ENCODE measurements at places on chromosomes 5 and 9.

GRCh38 chr5:57577432-57578175 lies 95.0 kb upstream of the ACTBL2 start:
- DNase-seq = no peak

DNA sequence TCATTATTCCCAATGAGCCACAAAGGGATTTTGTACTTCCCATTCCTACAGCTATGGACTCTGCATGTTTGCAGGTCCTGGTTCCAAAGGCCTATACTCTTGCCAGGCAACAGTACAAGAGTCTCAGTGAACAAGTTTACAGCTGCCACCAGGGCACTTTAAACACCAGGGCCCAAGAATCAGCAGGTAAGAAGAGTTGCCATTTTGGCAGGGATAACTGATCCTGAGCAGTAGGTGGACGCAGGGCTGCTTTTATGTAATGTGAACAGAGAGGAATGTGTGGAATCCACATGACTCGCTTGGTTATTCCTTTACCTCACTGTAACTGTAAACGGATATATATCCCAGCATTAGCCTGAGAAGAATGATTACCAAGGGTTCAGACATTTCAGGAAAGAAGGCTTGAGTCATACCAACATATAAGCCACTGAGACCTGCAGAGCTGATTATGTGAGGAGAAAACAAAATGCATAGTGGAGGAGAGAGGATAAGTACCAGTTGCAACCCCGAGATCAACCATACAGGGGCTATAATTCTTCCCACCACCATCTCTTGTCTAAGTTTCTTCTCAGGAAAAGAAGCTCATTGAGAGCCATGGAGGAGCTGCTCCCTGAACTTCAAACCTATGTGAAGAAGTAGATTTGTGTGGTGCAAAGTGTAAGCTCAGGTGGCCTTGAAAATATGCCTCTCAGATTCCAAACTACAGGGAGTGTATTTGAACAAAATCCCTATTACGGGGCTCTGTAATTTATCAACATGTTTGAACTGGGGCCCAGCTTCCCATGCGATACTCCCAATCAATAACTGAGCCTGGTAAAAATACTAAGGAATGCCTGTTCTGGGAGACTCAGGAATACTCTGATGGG lies 24.6 kb downstream of the RAPGEF6 start:
- DNase-seq = no peak

DNA sequence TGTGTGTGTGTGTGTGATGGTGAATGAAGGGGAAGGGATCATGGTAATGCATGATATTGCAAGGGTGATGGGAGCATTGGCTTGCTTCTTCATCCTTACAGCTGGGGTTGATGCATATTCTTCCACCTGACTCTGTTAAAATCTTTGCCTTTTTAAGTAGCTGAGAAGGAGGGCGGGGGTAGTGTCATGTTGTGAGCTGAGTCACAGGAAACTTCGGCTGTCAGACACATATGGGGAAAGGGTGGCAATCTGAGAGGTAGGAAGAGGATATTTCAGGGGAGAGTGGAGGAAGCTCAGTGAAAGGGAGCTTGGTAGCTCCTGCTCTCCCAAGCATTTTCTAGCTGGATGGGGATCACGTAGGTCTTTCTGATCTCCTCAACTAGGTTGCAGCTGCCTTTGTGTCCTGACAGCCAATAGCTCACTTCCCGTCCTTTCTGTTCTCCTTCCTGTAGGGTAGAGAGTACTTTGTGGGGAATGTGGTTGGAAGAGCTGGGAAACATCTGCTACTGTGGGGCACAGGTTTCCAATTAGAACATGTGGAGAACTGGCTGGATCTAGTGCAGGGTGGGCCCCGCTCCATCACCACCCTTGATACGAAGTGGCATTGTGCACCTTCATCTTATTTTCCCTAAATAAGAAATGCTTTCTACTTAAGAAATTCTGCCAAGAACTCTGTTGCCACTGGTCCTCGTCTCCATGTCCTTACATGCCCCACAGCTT lies 18.1 kb upstream of the CLK4 start:
- no peak for DNase-seq

GRCh38 chr5:74499256-74500050 lies 141.1 kb downstream of the ENC1 start:
- DNase-seq = no peak

DNA sequence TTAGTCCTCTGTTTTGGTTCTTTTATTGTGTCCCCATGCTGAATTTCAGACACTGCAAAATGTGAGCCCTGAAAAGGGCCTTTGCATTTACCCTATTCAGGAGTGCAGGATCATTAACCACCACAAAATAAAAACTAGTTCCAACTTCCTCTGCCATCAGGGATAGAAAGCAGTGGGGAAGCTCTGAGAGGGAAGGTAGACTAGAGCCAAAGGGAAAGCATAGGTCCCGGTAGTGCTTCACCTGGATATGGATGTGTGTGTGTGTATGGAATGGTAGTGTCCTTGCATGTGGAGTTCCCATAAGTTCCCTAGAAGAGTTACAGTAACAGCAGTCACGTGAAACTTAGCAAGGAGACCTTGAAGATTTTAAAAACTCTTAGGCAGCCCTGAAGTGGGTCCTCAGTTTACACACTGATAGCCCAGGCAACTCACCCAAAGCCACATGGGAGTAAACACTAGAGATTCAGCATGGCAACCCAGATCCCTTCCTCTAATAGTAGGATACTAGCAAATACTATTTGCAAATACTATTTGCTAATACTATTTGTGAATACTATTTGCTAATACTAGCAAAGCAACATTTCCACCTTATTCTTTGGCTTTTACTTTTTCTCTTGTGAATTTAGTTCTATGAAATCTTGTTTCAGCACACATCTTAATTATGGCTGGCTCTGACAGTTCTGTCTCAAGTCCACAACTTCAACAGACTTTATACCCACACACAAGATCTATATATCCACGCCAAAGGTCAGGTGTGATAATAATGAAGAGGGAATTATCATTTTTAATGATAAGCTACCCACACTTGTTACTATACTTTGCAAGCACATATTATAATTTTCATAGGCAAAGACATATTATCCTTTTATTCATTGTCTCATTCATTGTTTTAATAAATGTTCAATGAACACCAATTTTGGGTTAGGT lies 70.4 kb upstream of the IFNE start:
- DNase-seq = no peak

GRCh38 chr5:63805151-63805550 lies 157.1 kb downstream of the HTR1A start:
- no peak for DNase-seq

- DNase-seq = no peak
Measured at GRCh38 chr5:95172659-95173058, 112.2 kb downstream of the MCTP1 start.

- no peak for DNase-seq
Measured at GRCh38 chr5:6875376-6875775, 162.1 kb downstream of the TENT4A start.

- DNase-seq = no peak
Measured at GRCh38 chr5:96852759-96853158, 23.5 kb upstream of the ERAP2 start.

GRCh38 chr9:69014013-69014412 lies at the start of gene PRKACG:
Gene PRKACG, minus strand, starts transcription at chr9:69014113. Its CDS starts 21 bp downstream, at chr9:69014092.
- no peak for DNase-seq

GRCh38 chr9:120284821-120285220 lies 295.1 kb downstream of the CDK5RAP2 start:
- no peak for DNase-seq

- DNase-seq = peak; percentile 64
Measured at GRCh38 chr5:157271740-157272271, 5.9 kb downstream of the CYFIP2 start.

GRCh38 chr9:76552181-76552580 lies 93.2 kb downstream of the GCNT1 start:
- DNase-seq = no peak

- no peak for DNase-seq
Measured at GRCh38 chr5:171295299-171295698, 13.7 kb upstream of the TLX3 start.

DNA sequence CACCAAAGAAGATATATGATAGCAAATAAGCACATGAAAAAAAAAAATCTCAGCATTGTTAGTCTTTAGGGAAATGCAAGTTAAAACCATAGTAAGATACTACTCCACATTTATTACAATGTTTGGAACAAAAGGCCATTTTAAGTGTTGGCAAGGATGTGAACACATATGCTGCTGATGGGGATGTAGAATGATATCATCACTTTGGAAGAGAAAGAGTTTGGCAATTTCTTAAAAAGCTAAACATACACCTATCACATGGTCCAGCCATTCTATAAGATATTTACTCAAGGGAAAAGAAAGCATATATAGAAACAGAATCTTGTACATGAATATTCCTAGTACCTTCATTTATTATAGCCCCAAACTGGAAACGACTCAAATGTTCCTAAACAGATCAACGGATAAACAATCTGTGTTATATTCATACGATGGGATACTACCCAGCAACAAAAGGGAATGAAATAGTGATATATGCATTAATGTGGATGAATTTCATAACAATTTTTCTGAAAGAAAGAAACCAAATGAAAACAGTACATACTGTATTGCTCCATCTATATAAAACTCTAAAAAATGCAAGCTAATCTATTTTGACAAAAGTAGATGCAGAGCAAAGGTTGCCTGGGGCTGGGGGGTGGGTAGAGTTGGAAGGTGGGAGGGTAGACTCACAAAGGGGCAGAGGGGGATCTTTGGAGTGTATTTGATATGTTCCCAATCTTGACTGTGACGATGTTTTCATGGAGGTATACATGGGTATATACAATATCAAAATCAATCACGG lies 45.7 kb upstream of the SMAD5 start:
- no peak for DNase-seq

- no peak for DNase-seq
Measured at GRCh38 chr9:13032585-13032984, 246.9 kb downstream of the MPDZ start.

- no peak for DNase-seq
Measured at GRCh38 chr9:92010705-92011536, 60.9 kb upstream of the ROR2 start.

DNA sequence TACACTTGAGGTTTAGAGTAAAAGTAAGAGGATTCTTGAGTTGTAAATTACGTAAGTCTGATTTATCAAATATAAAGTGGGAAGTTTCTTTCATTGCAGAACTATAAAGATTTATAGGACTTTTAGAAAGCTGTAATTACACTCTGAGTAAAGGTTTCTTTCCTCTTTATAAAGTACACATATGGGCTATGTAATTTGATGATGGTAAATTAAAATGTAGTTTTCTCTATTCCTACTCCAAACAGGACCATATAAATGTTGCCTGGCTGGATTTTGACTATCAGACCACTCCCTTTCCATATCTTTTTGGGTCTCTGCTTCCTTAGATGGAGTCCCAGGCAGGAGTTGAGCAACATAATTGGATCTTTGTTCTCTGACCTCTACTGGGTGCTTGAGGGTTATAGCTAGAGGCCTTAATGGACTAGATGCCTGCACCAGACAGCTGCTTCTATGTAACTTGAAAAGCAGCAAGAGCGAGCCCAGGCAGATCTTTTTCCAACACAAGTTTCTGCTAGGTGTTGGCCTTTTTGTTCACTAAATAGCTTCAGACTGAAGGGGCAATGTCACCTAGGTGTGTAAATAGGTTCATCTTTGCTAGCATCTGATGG lies 11.4 kb upstream of the TEX48 start:
- DNase-seq = no peak

- DNase-seq = peak; percentile 91
Measured at GRCh38 chr9:99823681-99824377, 2.1 kb downstream of the NR4A3 start.

DNA sequence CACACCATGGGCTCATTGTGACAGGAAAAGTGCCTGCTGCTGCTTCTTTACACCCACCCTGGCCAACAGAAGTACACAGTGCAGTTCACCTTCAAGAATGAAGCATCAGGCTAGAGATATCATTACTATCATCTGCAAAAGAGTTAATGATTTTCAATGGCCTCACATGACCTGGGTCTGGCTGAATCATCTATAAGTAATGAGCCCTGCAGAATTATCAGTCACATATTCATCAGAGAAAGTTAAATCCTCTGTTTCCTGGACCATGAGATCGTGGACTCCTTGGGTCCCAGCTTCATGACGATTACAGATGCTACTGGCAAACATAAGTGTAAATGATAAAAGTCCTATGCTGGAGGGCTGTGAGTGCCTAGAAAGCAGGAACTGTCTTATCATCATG lies 8.3 kb downstream of the BAG1 start:
- no peak for DNase-seq

DNA sequence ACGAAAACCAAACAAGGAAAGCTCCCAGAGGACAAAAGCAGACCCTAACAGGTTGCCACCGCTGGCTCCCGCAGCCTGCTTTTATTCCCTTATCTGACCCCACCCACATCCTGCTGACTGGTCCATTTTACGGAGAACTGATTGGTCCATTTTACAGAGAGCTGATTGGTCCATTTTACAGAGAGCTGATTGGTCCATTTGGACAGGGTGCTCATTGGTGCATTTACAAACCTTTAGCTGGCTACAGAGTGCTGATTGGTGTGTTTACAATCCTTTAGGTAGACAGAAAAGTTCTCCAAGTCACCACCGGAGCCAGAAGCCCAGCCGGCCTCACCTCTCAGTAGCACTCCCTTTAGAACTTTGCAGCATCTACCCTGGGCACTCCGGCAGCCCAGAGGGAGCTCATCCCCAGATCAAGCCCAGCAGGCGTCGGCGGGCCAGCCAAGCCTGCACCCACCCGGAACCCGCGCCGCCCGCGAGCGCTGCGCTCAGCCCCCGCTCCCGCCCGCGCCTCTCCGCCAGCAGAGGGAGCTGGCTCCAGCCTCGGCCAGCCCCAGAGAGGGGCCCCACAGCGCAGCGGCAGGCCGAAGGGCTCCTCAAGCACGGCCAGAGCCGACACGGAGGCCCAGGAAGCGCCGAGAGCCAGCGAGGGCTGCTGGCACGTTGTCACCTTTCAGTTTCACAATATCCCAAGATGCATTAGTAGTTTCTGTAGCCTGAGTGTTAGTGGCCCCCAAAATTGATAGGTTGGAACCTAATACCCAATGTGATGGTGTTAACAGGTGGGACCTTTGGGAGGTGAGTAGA lies 35.3 kb upstream of the CLPTM1L start:
- DNase-seq = peak; percentile 35

GRCh38 chr5:69042915-69043654 lies 50.7 kb upstream of the SLC30A5 start:
- DNase-seq = peak; percentile 66

- no peak for DNase-seq
Measured at GRCh38 chr5:38905516-38905915, 59.7 kb downstream of the OSMR start.

- DNase-seq = no peak
Measured at GRCh38 chr9:76561050-76561713, 102.2 kb downstream of the GCNT1 start.

GRCh38 chr5:111863801-111864200 lies 106.8 kb upstream of the NREP start:
- no peak for DNase-seq

DNA sequence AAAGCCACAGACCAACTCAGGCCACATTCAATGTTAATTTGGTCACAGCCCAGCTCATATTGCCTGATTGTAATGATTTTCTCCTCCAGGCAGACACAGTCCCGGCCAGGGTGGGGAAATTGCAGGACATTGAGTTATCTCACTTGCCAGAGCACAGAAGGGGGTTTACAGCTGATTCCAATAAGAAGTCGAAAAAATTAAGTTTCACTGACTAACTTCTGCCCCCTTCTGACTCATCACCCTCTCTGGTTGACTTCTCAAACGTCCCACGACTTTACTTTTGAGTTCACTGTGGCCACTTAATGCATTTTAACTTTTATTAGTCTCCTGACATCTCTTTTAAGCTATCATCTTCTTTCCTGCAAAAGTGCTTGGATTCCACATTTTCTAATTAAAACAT lies 321.4 kb upstream of the WWC1 start:
- DNase-seq = no peak

All from activated CD4-positive, alpha-beta T cell treated with anti-CD3 and anti-CD28 coated beads, Interleukin-2, amount 50 U/mL, for 4 hours (primary cell).